ENCODE measurements at places on chromosomes 7 and 10. TPM values are rescaled to one million over a fixed set of nuclear protein-coding genes. Genes with fewer than 3 reads are reported as not detected.

The DLX6 gene
- total RNA-seq, result 0.25 TPM

- no peak for DNase-seq
These were observed 57.6 kb downstream of the SNX10 start for GRCh38 chr7:26349005-26349915.

GRCh38 chr7:76262683-76263402 lies 39.6 kb upstream of the HSPB1 start:
- DNase-seq, result peak; percentile 20

The FFAR4 gene
- total RNA-seq, result not detected

The SLC25A28 gene
- 38.0 TPM for total RNA-seq

GRCh38 chr10:118698421-118698820 lies 56.3 kb downstream of the CACUL1 start:
- peak; percentile 78 for DNase-seq

- no peak for DNase-seq
These were observed 216.5 kb upstream of the SEMA3C start for GRCh38 chr7:81135324-81135723.

GRCh38 chr10:4434516-4435071 lies 391.4 kb upstream of the AKR1E2 start:
- no peak for DNase-seq

- DNase-seq, result no peak
These were observed 109.1 kb upstream of the CTTNBP2 start for GRCh38 chr7:117982071-117983055.

- DNase-seq, result no peak
These were observed 28.6 kb upstream of the ZEB1 start for GRCh38 chr10:31290386-31290785.

The CYP3A5 gene
- 0.07 TPM for total RNA-seq

The FLNC gene
- 364 TPM for total RNA-seq

- no peak for DNase-seq
These were observed 5.1 kb upstream of the TACC2 start for GRCh38 chr10:121983852-121984251.

The GOLGA7B gene
- total RNA-seq, result not detected

DNA sequence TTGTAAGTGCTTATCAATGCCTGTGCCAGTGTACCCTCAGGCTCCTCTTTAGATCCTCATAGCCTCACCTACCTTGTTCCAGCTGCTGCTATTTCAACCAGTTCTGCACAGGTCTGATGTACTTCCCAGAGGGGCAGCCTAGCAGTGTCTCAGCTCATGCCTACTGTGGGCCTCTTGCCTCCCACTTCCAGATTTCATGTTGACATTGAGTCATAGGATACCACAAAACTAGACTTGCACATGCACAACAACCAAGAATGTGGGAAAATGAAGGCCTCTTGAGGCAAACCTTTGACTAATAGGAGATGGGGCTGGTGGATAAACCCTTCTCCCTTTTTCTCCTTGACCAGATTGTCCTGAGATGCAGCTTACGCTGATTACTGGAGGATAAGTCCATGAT lies 31.0 kb downstream of the PON3 start:
- peak; percentile 3 for DNase-seq

DNA sequence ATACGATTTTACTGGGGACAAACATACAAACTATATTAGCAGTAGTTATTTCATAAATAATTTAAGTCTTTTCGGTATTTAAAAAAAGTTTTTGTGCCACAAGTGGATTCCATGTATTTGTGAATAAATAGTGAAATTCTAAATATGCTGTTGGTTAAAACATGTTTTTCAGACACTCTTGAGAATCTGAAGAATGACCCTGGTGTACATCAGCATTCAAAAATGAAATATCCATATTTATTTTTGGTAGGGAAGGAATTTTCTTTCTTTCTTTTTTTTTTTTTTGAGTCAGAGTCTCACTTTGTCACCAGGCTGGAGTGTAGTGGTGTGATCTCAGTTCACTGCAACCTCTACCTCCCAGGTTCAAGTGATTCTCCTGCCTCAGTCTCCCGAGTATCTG lies 136.1 kb upstream of the CDK6 start:
- DNase-seq, result no peak

GRCh38 chr10:10942441-10942840 lies 75.2 kb upstream of the CELF2 start:
- DNase-seq, result peak; percentile 4

DNA sequence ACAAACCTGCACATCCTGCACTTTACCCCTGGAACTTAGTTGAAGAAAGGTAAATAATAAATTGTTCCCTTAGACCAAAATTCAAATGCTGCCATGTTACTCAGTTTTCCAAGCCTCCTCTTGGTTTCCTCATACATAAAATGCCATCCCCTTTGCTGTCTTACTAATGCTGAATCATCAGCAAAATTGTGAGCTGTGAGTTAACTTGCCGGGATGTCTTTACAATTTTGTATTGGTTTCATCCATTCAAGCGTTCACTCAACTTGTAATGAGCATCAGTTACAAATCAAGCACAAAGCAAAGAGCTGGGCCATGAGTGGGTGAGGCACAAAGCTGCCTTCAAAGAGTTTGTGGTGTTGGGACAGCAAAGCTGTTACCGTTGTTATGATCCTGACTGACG lies 395.8 kb upstream of the ZMIZ1 start:
- peak; percentile 69 for DNase-seq

The NUTM2D gene
- total RNA-seq, result 6.2 TPM

The UTF1 gene
- total RNA-seq, result 0.18 TPM

DNA sequence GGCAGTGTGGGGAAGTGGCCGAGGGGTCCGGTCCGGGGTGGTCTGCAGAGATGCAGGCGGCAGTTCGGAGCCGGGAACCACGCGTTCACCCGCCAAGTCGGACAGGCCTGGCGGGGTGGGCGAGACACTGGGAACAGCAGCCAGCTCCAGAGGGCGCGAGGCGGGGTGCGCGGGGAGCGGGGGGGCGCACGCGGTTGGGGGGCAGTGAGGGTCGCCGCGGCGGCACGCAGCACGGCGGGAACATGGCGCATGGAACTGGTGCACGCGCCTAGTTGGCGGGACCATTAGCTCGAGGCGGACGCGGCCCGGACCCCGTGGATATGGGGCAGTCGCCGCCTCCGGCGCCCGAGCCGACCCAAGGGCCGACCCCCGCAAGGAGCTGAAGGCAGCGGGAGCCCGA lies 635.9 kb downstream of the ZNF37A start:
- no peak for DNase-seq

Measured in astrocyte (in vitro differentiated cells and primary cell).